ENCODE measurements at places on chromosomes 1 and 21.

- DNase-seq = no peak
Observed at GRCh38 chr1:203517426-203518110, 23.6 kb downstream of the OPTC start.

DNA sequence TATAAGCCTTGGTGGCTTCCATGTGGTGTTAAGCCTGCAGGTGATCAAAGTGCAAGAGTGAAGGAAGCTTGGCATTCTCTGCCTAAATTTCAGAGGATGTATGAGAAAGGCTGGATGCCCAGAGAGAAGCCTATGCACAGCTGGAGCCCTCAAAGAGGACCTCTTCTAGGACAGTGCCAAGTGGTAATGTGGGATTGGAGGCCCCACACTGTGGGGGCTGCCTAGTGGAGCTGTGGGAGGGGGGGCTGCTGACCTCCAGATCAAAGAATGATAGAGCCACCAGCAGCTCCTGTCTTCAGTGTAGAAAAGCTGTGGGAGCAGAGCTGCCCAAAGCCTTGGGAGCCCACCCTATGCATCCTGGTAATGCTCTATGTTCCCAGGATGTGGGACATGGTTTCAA lies 1512.7 kb upstream of the TPTE start:
- DNase-seq = no peak

DNA sequence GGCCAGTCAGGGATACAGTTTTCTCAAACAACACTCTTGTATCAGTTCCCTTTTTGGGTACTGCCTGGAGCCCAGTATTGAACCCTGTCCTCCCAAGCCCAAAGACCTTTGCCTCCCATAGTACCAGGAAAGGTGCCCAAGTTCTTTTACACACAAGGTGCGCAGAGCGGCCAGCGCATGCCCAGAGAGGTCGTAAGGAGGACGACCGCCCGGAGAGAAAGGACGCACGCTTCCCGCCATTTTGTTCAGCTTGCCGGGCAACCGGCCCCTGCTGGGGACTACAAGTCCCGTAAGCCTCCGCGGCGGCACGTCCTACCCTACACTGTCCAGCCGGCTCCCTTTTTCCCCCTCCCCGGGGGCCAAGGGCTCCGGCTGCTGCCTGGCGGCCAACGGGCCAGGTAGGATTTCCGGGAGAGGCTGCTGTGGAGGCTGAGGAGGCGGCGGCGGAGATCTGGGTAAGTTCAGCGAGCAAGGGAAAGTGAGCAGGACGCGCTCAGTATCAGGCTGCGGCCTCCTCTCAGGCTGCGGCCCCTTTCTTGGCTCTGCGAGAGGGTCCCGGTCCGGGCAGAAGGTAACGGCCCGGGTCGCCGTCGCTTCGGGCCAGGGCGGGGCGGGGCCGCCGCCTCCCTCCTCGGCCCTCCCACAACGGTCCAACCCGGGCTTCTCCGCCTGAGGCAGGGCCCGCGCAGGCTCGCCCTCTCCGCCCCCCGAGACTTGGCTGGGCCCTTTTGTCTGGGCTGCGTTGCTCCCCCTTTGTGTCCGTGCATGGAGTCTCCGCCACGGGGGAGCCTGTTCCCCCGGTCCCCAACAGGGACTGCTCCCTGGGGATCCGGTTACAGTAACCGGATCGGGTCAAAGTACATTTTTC lies at the start of gene PHACTR4:
PHACTR4 (plus strand) TSS at position 370 of the 868 bp plus-strand sequence. CDS start 37,708 bp downstream, outside the sequence.
- DNase-seq = peak; percentile 74

- no peak for DNase-seq
Observed at GRCh38 chr1:90457985-90458384, 259.1 kb downstream of the BARHL2 start.

- DNase-seq = no peak
Observed at GRCh38 chr1:60949154-60949825, 133.1 kb upstream of the NFIA start.

- no peak for DNase-seq
Observed at GRCh38 chr1:22816067-22816775, 105.6 kb downstream of the EPHB2 start.

DNA sequence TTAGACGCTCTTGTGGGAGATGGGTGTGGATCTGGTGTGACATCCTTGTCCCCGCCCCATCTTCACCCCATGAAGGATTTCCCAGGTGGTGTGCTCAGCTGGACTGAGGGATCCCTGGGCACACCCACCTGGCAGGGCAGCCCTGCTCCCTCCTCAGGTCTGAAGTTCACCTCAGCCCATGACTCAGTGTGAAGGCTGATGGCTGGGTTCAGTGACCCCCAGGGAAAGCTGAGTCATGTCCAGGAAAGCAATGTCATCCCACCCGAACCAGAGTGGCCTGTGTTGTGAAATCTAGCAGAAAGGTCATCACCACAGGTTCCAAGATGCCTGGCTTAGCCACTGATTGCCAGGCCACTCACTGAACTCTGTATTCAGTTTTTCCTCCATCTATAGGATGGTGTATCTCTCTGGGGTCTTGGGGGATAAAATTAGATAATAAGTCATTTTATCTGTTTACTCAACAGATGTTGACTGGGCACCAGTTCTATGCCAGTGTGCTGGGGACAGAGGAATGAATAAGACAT lies 97.7 kb upstream of the JUN start:
- no peak for DNase-seq
